ENCODE measurements at places on chromosomes 1 and 21.

DNA sequence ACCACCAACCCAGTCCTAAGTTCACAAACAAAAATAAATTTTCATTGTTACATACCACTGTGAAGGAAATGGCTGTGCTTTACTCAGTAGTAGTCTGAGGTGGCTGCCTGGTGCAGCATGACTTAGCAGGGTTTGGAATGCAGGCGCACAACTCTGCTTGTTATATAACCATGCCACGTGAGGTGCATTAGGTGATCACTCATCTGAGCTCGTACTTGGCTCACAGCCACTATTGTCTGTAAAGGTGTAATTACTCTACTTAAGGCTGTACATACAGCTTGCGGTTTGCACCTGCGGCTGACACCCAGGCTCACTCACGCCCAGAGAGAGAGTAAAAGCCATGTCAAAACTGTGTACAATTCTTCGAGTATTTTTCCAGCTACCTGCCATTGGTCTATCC, 599.4 kb downstream of the LTN1 start:
- no peak for DNase-seq

GRCh38 chr1:67551375-67551774, 121.2 kb upstream of the SERBP1 start:
- no peak for DNase-seq

- DNase-seq: no peak
Observed at GRCh38 chr1:59592924-59593323, 221.8 kb upstream of the HOOK1 start.

- DNase-seq: no peak
Observed at GRCh38 chr1:223482766-223483165, 89.6 kb downstream of the CCDC185 start.

DNA sequence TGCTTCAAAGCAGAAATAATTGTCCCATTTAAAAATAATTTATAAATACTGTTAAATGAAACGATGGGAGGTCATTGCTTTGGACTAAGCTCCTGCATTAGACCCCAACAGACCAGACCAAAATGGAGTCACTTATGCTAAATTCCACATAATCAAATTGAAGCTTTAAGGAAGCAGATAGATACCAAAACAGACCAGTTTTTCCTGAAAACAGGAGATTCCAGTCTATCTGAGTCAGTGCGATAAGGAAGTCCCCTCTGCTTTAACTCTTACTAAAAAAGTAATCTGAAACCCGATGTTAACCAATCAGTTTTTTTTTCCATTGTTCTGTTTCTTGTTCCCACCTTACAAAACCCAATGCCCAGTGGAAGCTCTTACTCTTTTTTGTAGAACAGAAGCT, 16.2 kb upstream of the DNASE2B start:
- DNase-seq: peak; percentile 9

GRCh38 chr1:37051346-37051745, 17.0 kb upstream of the GRIK3 start:
- DNase-seq: no peak
